Right lung (tissue), 10 donors: ENCODE measurements at places on chromosomes 3 and 15. TPM values are rescaled to one million over a fixed set of nuclear protein-coding genes. Genes with fewer than 3 reads are reported as not detected.

CMC1 gene
- 29.8 TPM for polyA plus RNA-seq

TRIM59 gene
- polyA plus RNA-seq, result 35.3 TPM

TRPC1 gene
- polyA plus RNA-seq, result 10.0 TPM

GOLGA6D gene
- 0.18 TPM for polyA plus RNA-seq

ZNF80 gene
- polyA plus RNA-seq, result 0.10 TPM

CDCP1 gene
- 0.54 TPM for polyA plus RNA-seq

BHLHE40 gene
- polyA plus RNA-seq, result 31.7 TPM

ANKDD1A gene
- 12.4 TPM for polyA plus RNA-seq

LRRC34 gene
- 16.0 TPM for polyA plus RNA-seq

CFAP20DC gene
- polyA plus RNA-seq, result 7.0 TPM

SLCO2A1 gene
- 51.4 TPM for polyA plus RNA-seq

TMEM45A gene
- 42.8 TPM for polyA plus RNA-seq

CFAP100 gene
- polyA plus RNA-seq, result 7.9 TPM

CCK gene
- polyA plus RNA-seq, result not detected

EXD1 gene
- not detected for polyA plus RNA-seq

AGBL1 gene
- polyA plus RNA-seq, result 0.06 TPM

KLHL6 gene
- 1.6 TPM for polyA plus RNA-seq

LYZL4 gene
- polyA plus RNA-seq, result not detected

NCEH1 gene
- polyA plus RNA-seq, result 3.7 TPM

PYGO1 gene
- polyA plus RNA-seq, result 12.9 TPM

ATRIP gene
- polyA plus RNA-seq, result 12.8 TPM

APOD gene
- polyA plus RNA-seq, result 3.5 TPM

GPR27 gene
- 2.8 TPM for polyA plus RNA-seq

CRBN gene
- 47.0 TPM for polyA plus RNA-seq

MED12L gene
- 0.46 TPM for polyA plus RNA-seq

NEK4 gene
- 20.7 TPM for polyA plus RNA-seq

ECE2 gene
- polyA plus RNA-seq, result 0.13 TPM

BFSP2 gene
- not detected for polyA plus RNA-seq

RASGRP1 gene
- polyA plus RNA-seq, result 1.2 TPM

PROS1 gene
- 26.6 TPM for polyA plus RNA-seq

SERPINI2 gene
- 1.7 TPM for polyA plus RNA-seq

EBLN2 gene
- polyA plus RNA-seq, result 8.6 TPM

OCA2 gene
- polyA plus RNA-seq, result 15.1 TPM

GYG1 gene
- polyA plus RNA-seq, result 169 TPM

FETUB gene
- not detected for polyA plus RNA-seq

PLSCR5 gene
- polyA plus RNA-seq, result not detected

TLNRD1 gene
- polyA plus RNA-seq, result 10.8 TPM

COL6A5 gene
- 1.6 TPM for polyA plus RNA-seq

CDHR4 gene
- polyA plus RNA-seq, result 4.3 TPM

DUT gene
- 186 TPM for polyA plus RNA-seq

FAM219B gene
- 72.3 TPM for polyA plus RNA-seq

TMEM212 gene
- 2.6 TPM for polyA plus RNA-seq

TLR9 gene
- 0.59 TPM for polyA plus RNA-seq

HTR3D gene
- not detected for polyA plus RNA-seq

MESP2 gene
- polyA plus RNA-seq, result not detected

CCR9 gene
- 0.11 TPM for polyA plus RNA-seq
